ENCODE measurements at places on chromosomes 6 and 20.
A peak's percentile ranks its signal among the peaks of the same experiment; 100 is the strongest.

GRCh38 chr6:25388776-25389175, 109.6 kb downstream of the CARMIL1 start:
- peak; percentile 14 for DNase-seq

DNA sequence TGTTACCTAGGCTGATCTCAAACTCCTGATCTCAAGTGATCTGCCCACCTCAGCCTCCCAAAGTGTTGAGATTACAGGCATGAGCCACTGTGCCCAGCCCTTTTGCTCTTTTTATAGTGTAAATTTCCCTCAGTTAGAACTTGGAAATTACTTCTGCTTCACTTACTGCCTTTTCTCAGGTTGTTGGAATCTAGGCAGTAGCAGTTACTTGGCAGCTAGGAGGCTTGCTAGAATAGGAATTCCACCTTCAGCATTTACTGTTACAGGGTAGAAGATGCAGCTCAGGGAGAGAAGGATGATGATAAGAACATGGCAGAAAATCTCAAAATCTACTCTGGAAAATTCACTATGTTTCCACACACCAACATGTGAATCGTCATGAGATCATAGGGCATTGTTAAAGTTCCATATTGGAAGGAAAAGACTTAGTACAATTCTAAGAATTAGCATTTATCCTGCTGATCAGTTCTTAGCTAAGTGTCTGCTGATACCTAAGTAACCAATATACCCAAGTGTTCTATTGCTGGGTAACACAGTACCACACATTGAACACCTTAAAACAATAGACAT, 182.2 kb downstream of the SLC16A10 start:
- no peak for DNase-seq

DNA sequence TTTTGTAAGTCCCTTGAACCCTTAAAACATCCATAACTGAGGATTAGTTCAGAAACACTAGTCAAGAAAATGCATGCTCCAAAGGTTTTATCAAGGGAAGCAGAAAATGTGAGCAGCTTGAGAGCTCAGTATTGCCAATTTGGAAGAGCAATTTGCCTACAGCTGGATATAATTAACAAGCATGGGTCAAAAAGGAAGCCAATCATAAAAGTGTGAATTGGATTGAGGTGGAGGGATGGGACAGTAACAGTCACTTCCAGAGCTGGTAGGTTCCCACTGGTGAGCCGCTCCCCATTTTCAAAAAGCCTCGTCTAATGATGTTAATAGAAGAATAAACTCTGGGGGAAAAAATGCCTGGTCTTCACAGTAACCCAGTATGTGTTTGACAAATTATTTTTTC, 5.0 kb upstream of the PTPRK start:
- DNase-seq, result no peak

DNA sequence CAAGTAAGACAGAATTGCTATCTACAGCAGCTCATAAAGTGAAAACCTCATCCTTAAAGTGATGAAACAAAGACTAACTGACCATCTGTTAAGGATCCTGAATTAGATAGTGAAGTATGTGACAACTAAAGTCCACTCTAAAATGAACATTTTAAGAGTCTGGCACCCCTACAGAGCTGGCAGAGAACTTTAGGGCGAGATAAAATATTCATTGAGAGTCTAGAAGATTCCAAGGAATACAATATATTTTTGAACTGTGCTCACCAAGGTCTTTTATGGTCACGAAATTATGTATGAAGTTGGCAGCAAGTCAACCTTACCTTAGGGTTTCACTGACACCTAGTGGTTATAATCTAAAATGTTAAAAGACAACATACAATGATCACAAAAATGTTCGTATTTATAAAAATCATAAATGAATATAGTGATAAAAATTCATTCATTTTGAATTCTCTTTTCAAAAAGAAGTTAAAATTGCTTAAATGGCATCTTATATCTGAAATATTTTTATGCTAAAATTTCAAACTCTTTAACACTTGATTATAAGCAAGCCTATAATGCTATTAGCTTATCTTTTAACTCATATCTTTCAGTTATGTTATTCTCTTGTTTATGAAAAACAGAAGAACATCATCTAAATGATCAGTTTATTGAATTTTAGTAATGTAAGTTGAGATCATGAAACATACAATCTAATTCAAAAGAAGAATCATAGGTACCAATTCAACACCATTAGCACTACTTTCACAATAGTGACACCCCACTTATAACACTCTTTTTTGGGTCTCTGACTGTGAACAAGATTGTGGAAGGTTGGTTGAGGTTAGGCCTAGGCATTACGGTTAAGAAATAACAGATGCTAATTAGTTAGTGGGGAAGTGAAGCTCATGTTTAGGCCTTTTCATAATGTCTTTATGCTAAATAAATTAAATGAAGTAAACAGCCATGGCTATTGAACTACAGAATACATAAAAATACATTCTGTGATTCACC, 27.5 kb downstream of the RSPH3 start:
- DNase-seq, result peak; percentile 63
